Panc1 (cell line): ENCODE measurements at places on chromosomes 2 and 18. TPM values are rescaled to one million over a fixed set of nuclear protein-coding genes. Genes with fewer than 3 reads are reported as not detected.
A peak's percentile ranks its signal among the peaks of the same experiment; 100 is the strongest.

DNA sequence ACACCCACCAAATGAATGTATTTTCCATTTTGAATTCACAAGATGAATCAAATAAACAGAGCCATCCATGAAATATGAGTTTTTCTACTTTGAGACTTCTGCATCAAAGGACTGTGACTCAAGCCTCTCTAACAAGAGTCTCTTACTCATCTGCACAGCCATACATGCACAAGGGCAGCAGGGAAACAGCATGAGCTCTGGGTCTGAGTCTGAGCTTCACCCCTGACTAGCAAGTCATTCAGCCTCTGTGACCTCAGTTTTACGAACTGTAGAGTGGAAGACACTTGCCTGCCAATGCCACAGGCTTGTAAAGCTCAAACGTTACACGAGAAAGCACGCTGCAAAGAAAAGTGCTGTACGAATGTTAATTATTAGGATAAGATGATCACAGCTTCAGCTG is 42.9 kb downstream of the MREG start:
- H3K4me1 ChIP-seq: no peaks in the 10 kb centered on the region
- no peaks in the 10 kb centered on the region for H3K27me3 ChIP-seq
- no peak overlapping the region for H3K27ac ChIP-seq
- no peaks in the 10 kb centered on the region for H3K36me3 ChIP-seq
- H3K4me3 ChIP-seq: no peak overlapping the region

DNA sequence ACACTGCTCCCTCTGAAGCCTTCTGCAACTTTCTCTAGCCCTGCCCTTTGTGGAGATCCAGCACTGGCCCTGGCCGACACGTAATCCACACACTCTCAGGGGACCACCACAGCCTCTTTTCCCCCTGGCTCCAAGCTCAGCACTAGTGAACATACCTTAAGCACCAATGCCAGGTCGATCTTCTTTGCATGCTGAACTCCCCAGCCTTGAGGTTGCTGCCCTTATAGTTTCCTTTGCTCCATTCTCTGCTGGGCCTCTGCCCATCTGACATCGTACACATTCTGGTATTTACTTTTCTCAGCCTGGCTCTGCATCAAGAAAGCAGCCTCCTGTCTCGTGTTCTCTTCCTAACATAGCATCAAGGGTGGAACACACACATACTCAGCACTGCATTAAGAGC is 361.5 kb downstream of the LPIN1 start:
- no peaks in the 10 kb centered on the region for H3K27me3 ChIP-seq
- peaks cover 16% of the 10 kb centered on the region for H3K4me1 ChIP-seq
- H3K4me3 ChIP-seq: no peak overlapping the region

- peak; percentile 18 for DNase-seq
- peaks cover 19% of the 10 kb centered on the region for H3K4me1 ChIP-seq
These were observed 235.1 kb downstream of the CDCA7 start for GRCh38 chr2:173589604-173590275.

DNA sequence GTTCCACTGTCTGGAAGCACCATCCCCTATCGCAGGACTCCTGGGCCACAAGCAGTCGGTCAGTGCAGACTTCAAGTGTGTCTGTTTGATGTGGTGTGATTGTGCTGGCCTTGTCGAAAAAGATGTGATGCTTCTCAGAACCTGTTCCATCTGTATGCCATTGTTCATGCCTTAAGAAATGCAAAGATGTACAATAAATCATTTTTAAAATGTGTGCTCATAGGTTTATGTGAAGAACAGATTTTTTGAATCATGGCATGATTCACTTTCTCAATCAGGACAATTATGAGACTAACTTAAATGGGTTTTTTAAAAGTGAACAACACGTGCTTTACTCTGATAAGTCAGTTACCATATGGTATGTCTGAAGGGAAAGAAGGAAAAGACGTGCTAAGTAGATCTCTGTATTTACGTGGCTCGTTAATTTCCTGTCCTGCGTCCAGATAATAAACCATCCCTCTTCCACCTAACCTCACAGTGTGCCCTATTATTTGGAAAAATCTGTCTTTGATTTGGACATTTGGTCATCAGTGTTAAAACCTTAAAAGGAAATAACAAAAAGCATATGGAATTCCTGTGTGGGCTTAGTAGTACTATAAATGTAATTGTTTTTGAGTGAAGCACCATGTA is 54.9 kb downstream of the PRKRA start:
- no peaks in the 10 kb centered on the region for H3K27me3 ChIP-seq
- DNase-seq: no peak
- no peaks in the 10 kb centered on the region for H3K36me3 ChIP-seq

DNA sequence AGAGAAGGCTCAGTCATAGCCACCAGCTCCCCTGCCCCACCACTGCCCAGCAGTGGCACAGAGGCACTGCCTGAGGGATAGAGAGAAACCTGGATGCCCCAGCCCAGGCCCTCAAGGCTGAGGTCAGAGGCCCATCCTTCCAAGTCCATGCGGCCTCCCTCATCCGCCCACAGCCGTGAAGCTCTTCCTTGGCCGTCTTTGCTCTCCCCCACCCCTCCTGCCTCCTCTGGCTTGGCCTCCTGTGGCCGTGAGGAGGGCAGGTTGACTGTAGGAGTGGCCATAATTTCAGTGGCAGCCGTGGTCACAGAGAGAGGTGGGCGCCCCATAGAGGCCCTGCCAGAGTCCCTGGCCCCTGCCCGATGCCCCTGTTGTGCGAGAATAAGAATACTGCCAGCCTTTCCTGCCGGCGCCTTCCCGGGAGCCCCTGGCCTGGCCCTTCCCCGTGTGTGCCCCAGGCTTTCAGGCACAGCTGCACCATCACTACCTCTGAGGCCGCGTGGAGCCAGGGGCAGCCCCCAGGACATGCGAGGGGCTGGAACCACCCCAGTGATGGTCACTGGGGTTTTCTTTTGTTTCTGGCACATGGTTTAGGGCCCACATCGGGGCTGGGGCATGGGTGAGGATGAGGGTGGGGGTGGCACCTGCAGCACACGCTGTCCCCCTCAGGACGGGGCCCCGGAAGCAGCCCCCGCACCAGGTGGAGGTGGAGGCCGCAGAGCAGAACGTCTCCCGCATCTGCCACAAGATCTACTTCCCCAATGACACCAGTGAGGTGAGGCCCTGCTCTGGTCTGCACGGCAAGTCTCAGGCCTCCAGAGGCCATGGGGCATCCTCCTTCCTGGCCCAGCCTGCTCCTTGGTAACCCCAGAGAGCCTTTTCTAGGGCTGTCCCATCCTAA is 13.1 kb upstream of the GPR17 start:
- H3K27ac ChIP-seq: no peak overlapping the region
- DNase-seq: no peak
- no peak overlapping the region for H3K4me3 ChIP-seq
- H3K4me1 ChIP-seq: peaks cover 7% of the 10 kb centered on the region
- H3K27me3 ChIP-seq: no peaks in the 10 kb centered on the region

TWIST2 gene
- 4.2 TPM for total RNA-seq

GRCh38 chr2:23690421-23691105 is 236.4 kb downstream of the ATAD2B start:
- H3K27ac ChIP-seq: no peak overlapping the region
- H3K4me3 ChIP-seq: no peak overlapping the region
- no peak for DNase-seq
- H3K27me3 ChIP-seq: no peaks in the 10 kb centered on the region
- no peaks in the 10 kb centered on the region for H3K4me1 ChIP-seq

DNA sequence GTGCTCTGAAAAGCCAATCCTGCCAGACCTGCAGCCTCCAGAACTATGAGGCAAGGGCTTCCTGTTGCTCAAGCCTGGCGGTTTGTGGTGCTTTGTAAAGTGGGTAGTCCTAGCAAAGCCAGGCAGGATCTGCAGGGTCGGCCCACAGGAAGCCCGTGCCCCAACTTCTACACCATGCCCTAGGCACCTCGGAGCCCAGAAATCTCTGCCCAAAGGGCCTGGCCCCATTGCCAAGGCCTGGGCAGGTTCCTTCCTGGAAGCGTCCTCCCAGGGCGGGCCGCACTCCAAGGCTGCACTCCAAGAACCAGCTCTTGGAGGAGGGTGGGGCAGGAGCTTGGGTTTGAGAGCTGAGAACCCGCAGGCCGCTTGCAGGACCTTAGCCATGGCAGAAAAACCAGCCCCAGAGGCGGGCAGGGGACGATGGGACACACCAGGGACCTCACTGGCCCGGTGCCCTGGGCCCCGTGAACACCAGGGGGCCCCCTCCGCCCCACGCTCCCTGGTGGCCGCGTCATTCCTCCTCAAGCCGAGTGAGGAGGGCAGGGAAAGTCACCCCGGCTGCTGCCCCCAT is 37.2 kb upstream of the ID2 start:
- no peaks in the 10 kb centered on the region for H3K27me3 ChIP-seq
- DNase-seq: no peak
- no peak overlapping the region for H3K27ac ChIP-seq
- no peaks in the 10 kb centered on the region for H3K36me3 ChIP-seq
- no peak overlapping the region for H3K4me3 ChIP-seq

OTX1 gene
- 4.2 TPM for total RNA-seq

CD207 gene
- total RNA-seq: not detected

CACNB4 gene
- total RNA-seq: 1.7 TPM

GRCh38 chr2:55439101-55439397 is 19.4 kb upstream of the CCDC88A start:
- H3K27ac ChIP-seq: no peak overlapping the region
- 0 out of 2 replicates have a peak, but pooled peaks cover 2% of the 10 kb centered on the region for H3K27me3 ChIP-seq
- H3K4me1 ChIP-seq: peaks cover 3% of the 10 kb centered on the region; the same call in 1 of the 2 replicates

KCNS3 gene
- total RNA-seq: 1.7 TPM

WDR54 gene
- 27.7 TPM for total RNA-seq

DNA sequence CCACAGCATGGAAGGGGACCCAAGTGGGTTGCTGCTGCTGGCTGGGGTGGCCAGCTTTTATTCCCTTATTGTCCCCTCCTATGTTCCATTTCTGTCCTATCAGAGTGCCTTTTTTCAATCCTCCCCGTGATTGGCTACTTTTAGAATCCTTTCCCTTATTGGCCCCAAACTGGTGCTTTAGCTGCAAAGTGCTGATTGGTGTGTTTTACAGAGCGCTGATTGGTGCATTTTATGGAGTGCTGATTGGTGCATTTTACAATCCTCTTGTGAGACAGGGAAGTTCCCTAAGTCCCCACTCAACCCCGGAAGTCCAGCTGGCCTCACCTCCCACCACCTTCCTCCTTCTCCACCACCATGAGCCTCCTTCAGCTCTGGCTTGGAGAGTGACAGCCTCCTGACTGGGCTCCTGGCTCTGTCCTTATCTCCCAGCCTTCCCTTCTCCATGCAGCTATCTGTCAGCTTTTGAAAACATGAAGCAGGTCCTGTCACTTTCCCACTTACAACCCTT is 20.7 kb upstream of the PLB1 start:
- no peak overlapping the region for H3K27ac ChIP-seq
- H3K27me3 ChIP-seq: no peaks in the 10 kb centered on the region
- H3K4me1 ChIP-seq: no peaks in the 10 kb centered on the region

DNA sequence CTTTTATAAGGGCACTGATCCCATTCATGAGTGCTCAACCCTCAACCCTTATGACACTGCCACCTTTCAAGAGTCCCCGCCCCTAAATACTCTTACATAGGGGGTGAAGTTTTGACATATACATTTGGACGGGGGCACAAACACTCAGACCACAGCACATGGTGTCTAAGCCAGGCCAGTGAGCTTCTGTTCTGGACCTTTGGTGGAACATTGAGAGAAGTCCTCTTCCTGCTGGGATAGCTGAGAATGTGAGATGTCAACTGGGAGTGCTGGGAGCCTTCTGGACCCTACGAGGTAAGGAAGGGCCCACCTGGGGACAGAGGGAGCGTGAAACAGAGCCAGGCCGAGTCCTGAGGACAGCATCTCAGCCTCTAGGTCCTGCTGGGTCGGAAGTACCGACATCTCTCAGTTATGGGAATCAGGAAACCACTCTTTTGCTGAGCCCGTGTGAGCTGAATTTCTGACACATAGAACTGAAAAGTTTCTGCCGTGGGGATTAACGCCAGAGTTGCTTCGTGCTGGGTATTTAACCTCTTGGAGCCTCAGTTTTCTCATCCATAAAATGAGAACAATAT is 114.9 kb downstream of the PDCL3 start:
- no peaks in the 10 kb centered on the region for H3K4me1 ChIP-seq
- no peaks in the 10 kb centered on the region for H3K27me3 ChIP-seq
- no peaks in the 10 kb centered on the region for H3K36me3 ChIP-seq
- H3K27ac ChIP-seq: no peak overlapping the region
- no peak for DNase-seq
- no peak overlapping the region for H3K4me3 ChIP-seq

DNA sequence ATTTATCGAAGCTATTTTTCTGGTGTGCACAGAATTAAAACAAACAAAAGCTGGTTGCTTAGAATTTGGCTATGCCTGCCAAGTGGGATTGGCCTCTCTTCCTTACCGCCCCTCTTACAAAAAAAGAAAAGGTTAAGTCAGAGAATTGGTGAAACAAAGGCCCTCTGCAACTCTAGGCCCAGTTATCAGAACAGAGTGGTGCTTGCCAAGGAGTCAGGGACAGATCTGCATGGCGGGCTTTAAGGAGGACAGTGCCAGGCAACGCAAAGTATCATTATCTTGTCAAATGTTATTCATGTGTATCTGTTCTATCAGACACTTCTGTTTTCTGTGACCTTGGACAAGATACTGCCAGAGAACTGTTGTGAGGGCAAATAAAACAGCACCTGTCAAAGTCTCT is 78.3 kb downstream of the TGIF1 start:
- DNase-seq: no peak
- H3K27ac ChIP-seq: peak overlapping the region; percentile 62; the same call in 1 of the 2 replicates
- H3K36me3 ChIP-seq: no peaks in the 10 kb centered on the region
- no peak overlapping the region for H3K4me3 ChIP-seq

GRCh38 chr2:3184167-3184566 is 193.5 kb downstream of the EIPR1 start:
- no peaks in the 10 kb centered on the region for H3K27me3 ChIP-seq
- H3K36me3 ChIP-seq: no peaks in the 10 kb centered on the region
- H3K27ac ChIP-seq: no peak overlapping the region
- no peak overlapping the region for H3K4me3 ChIP-seq
- no peak for DNase-seq

KRTCAP3 gene
- 1.9 TPM for total RNA-seq

DNA sequence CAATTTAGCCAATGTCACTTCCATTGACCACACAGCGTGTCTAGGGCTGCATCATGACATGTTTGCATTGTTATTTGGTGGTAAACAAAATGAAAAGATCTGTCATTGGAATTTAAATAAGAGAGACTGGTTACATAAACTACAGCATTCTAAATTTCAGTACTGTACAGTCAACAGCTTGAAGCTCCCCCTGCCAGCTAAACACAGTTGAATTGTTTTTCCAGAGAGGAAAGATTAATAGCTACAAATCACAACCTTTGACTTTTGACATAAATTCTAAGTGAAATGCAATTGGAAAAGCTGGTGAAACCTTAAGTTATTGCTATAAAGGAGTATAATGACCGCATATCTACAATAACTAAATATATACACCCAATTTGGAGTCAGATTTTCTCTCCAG is 1600.0 kb upstream of the ACVR2A start:
- no peaks in the 10 kb centered on the region for H3K4me1 ChIP-seq
- DNase-seq: no peak

DNA sequence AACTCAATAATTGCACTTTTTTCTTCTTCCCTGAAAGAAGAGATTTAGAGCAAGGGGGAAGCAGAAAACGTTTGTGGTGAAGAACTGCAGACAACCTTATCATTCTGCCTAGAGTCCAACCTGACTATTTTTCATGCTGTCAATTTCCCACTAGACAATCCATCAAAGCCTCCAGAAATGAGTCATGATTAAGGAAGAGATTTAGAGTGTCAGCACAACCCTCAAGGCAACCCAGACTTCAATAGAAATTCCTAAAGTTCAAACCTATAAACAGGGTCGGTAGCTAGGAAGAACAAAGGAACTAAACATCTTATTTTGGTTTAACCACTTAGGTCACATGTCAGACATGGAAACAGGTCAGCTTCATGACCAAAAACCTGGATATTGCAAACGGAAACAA is 86.9 kb downstream of the SLC25A12 start:
- H3K4me3 ChIP-seq: no peak overlapping the region
- no peak for DNase-seq
- H3K27ac ChIP-seq: no peak overlapping the region
- H3K4me1 ChIP-seq: no peaks in the 10 kb centered on the region

RAB27B gene
- total RNA-seq: 3.9 TPM

SYT4 gene
- not detected for total RNA-seq
